ENCODE measurements at places on chromosomes 4 and X.

DNA sequence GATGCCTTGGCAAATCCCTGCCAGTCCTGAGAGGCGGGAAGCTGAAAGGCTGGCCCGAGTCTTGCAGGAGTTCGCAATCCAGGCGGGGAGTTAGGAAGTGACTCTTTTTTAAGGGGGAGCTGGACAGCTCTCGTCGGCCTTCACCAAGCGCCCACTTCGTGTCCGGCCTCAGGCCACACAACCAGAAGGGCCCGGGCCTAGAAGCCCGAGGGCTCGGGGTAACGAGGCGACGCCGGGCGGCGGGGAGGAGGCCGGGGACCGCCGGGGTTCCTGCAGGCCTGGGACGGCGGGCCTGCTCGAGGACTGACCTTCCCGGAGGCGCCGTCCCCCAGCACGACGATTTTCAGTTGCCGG is 395 bp downstream of the RAB28 start:
- peak; percentile 7 for DNase-seq
- H3K36me3 ChIP-seq = peaks cover 3% of the 10 kb centered on the region
- H3K4me1 ChIP-seq = peaks cover 22% of the 10 kb centered on the region
- H3K27me3 ChIP-seq = no peaks in the 10 kb centered on the region
- peak overlapping the region; percentile 89 for H3K27ac ChIP-seq
- H3K4me3 ChIP-seq = peak overlapping the region; percentile 75

GRCh38 chr4:22720091-22720490 is 27.4 kb downstream of the GBA3 start:
- no peak overlapping the region for H3K4me3 ChIP-seq
- H3K4me1 ChIP-seq = no peaks in the 10 kb centered on the region
- no peaks in the 10 kb centered on the region for H3K36me3 ChIP-seq

DNA sequence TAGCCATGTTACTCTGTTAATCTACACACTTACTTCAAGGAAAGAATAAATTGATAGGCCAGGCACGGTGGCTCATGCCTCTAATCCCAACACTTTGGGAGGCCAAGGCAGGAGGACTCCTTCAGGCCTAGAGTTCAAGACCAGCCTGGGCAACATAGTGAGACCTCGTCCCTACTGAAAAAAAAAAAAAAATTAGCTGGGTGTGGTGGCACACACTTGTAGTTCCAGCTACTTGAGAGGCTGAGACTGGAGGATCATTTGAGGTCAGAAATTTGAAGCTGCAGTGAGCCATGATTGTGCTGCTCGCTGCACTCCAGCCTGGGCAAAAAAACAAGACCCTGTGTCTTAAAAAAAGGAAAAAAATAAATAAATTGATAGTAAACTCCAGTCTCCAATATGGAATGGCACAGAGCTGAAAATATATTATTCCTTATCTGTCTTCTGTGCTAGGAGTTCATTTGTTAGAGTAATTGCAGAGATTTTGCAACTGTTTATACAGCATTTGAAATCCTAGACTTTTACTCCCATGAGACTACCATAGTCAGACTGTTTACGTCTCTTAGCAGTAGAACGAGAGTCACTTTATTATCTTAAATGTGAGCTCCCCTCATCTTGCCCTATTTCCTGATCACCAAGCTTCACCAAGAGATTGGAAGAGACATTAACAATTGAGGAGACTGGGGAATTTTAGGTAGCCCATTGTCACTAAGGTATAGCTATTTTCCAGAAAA is 18.8 kb upstream of the TMEM131L start:
- peaks cover 13% of the 10 kb centered on the region for H3K4me1 ChIP-seq
- no peak for DNase-seq
- no peak overlapping the region for H3K27ac ChIP-seq
- no peaks in the 10 kb centered on the region for H3K27me3 ChIP-seq
- H3K4me3 ChIP-seq = no peak overlapping the region

- H3K4me1 ChIP-seq = no peaks in the 10 kb centered on the region
- no peak overlapping the region for H3K27ac ChIP-seq
- no peak for DNase-seq
- H3K4me3 ChIP-seq = no peak overlapping the region
- H3K27me3 ChIP-seq = no peaks in the 10 kb centered on the region
These were observed 1757.3 kb downstream of the PCDH7 start for GRCh38 chr4:32477518-32477917.

GRCh38 chr4:56757261-56757746 is 64.2 kb downstream of the SPINK2 start:
- H3K4me1 ChIP-seq = peaks cover 40% of the 10 kb centered on the region
- H3K27ac ChIP-seq = peak overlapping the region; percentile 75
- no peaks in the 10 kb centered on the region for H3K27me3 ChIP-seq

DNA sequence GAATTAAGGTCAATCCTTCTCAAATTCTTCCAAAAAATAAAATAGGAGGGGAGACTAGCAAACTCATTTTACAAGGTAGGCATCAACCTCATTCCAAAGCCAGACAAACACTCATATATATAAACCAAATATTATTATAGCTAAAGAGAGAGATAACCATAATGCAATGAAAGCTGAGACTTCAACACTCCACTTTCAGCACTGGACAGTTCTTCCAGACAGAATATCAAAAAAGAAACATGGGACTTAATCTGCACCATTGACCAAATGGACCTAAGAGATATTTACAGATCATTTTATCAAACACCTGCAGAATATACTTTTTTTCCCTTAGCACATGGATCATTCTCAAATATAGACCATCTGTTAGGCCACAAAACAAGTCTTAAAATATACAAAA is 15.5 kb upstream of the EDA2R start:
- H3K27ac ChIP-seq = no peak overlapping the region
- H3K4me1 ChIP-seq = no peaks in the 10 kb centered on the region
- no peak overlapping the region for H3K4me3 ChIP-seq
- peaks cover 2% of the 10 kb centered on the region for H3K27me3 ChIP-seq
- H3K36me3 ChIP-seq = no peaks in the 10 kb centered on the region
- no peak for DNase-seq

GRCh38 chr4:7762376-7763030 is 177.2 kb downstream of the AFAP1 start:
- H3K27me3 ChIP-seq = no peaks in the 10 kb centered on the region
- no peak overlapping the region for H3K4me3 ChIP-seq
- no peak overlapping the region for H3K27ac ChIP-seq
- no peak for DNase-seq
- peaks cover 24% of the 10 kb centered on the region for H3K4me1 ChIP-seq

- DNase-seq = no peak
- H3K4me3 ChIP-seq = no peak overlapping the region
- H3K27ac ChIP-seq = no peak overlapping the region
- H3K27me3 ChIP-seq = no peaks in the 10 kb centered on the region
- peaks cover 27% of the 10 kb centered on the region for H3K36me3 ChIP-seq
These were observed 77.1 kb downstream of the TBCK start for GRCh38 chr4:106238820-106239420.

DNA sequence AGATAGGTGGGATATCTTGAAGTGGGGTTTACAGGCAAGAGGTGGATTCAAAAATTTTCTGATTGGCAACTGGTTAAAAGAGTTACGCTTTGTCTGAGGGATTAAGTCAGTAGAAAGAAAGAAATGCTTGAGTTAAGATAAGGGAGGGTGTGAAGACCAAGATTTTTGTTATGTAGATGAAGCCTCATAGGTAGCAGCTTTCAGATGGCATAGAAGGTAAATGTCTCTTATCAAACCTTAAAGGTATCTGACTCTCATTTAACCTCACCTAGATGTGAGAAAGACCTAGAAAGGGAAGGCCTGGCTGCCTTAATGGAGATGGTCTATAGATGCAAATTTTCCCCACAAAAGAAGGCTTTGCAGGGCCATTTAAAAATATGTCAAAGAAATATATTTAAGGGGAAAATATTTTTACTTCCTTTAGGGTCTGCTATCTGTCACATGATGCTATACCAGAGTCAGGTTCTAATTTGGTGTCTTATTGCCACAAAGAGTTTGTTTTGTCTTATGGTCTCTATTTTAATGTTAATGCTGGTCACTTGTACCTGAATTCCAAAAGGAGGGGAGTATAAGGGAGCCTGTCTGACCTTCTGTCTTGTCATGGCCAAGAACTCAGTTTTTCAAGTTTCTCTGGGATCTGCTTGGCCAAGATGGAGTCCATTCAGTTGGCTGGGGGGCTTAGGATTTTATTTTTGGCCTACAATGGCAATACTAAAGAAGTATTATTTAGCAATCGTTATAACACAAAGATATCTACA is 699.1 kb upstream of the AMOT start:
- H3K4me3 ChIP-seq = no peak overlapping the region
- no peak overlapping the region for H3K27ac ChIP-seq
- DNase-seq = no peak
